Fibroblast of the aortic adventitia (primary cell): ENCODE measurements at places on chromosomes 12 and 14.

DNA sequence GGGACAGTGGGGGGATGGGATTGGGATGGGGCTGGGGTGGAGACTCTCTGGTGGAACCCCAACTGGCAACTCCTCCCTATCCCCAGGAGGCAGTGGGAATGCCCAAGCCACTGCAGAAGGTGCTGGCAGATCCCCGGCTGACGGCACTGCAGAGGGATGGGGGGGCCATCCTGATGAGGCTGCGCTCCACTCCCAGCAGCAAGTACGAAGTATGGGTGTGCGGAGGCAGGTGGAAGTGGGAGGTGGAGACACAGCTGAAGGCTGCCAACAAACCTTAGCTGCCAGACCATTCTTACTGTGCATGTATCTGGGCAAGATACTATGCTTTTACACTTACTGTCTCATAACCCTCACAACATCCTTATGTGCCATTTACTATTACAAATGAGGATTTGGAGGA is 8.2 kb downstream of the ARHGEF40 start:
- no peak for DNase-seq

DNA sequence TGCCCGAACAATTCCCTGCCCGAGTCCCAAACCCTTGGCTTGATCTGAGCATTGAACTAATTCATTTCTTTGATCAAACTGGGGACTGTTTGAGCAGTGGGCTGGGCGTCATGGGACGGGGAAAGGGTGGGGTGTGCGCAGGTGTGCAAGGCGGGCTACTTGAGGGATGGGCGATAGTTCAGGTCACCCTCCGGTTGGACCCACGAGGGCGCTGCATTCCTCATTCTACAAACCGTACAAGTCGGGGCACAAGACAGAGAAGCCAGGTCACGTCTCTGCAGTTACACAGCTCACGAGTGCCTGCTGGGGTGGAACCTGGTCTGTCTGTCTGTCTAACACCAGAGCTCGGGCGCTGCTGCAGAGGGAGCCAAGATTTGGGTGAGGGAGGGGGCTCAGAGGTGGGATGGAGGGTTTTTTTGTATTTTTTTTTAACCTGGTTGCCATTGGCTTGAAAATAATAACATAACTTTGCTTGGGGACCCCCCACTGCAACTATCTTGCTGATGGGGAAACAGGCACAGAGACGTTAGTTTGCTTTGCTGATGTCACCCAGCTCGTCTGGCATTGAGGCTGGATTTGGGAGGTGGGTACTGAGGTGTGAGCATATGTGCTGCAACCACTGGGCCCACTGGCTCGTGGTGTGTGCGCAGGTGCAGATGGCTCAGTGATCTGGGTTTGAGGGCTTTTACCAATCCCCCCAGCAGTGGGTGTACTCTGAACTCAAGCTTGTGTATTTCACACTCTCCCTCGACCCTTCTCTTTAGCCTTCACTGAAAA is 7.6 kb upstream of the RTL1 start:
- DNase-seq: no peak

- DNase-seq: peak; percentile 69
Observed at GRCh38 chr14:73740618-73741326, 26.6 kb upstream of the PNMA1 start.

DNA sequence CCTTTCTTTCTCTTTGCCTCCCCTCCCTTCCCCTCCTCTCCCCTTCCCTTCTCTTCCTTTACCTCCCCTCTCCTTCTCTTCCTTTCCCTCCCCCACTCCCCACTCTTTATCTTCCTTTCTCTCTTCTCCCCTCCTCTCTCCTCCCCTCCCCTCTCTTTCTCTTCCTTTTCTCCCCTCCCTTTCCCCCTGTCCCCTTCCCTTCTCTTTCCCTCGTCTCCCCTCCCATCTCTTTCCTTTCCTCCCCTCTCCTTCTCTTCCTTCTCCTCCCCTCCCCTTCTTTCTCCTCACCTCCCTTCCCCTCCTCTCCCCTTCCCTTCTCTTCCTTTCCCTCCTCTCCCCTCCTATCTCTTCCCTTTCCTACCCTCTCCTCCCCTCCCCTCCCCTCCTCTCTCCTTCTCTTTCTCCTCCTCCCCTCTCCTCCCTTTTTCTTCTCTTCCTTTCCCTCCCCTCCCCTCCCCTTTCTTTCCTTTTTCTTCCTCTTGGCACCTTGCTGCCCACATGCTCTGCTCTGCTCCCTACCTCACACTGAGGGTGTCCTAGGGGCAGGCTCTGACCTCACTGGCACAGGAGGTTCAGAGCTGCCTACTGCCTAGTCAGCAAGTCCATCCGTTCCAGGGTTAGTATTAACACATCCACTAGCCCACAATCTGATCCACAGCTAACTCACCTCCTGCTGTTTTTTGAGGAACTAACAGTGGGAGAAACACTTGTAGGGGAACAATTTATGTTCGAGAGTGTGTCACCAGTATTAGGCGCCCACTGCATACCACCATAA is 101.0 kb downstream of the NUAK1 start:
- no peak for DNase-seq

- DNase-seq: peak; percentile 2
Observed at GRCh38 chr12:29113101-29113500, 36.0 kb upstream of the FAR2 start.

- no peak for DNase-seq
Observed at GRCh38 chr12:6374028-6374785, 1.2 kb downstream of the SCNN1A start.
